GM12891 (cell line): ENCODE measurements at places on chromosomes 7 and 10.

- DNase-seq, result no peak
Measured at GRCh38 chr7:79775911-79776310, 322.4 kb upstream of the MAGI2 start.

- DNase-seq, result no peak
Measured at GRCh38 chr10:94125856-94126255, 132.1 kb downstream of the PLCE1 start.

DNA sequence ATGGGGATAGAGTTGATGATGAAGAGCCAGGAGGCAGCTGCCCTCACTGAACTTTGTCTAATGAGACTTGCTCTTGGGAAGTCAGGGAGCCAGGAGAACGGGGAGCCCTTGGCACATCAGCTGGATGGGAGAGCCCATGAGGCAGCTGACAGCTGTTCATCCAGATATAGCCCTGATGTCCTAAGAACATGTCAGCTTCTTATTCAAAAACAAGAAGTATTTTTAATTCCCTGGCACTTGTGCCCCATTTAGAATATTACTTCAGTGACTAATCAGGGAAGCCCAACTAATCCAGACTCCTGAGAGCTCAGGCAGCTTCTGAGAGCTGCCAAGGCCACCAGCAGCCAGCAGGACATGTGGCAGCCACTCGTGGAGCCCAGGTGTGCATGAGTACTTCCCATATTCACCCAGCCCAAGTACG lies 363.4 kb downstream of the GRID1 start:
- DNase-seq, result no peak

DNA sequence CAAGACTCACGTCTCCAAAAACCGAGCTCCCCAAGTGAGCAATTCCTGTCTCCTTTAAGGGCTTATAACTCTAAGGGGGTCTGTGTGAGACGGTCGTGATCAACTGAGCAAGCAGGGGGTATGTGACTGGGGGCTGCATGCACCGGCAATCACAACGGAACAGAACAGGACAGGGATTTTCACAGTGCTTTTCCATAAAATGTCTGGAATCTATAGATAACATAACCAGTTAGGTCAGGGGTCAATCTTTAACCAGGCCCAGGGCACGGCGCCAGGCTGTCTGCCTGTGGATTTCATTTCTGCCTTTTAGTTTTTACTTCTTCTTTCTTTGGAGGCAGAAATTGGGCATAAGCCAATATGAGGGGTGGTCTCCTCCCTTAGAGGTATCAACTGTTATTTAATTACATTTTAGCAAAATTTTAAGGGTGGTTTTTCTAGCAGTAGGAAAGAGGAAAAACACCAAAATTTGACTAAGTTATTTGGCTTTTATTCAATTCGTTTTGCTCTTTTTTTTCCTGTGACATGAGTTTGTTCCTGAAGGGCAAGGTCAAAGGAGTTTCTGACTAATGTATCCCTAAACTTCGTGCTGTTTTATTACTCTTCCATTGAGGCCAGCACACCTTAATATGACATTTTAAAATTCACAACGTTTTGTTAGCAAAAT lies 121.4 kb upstream of the SEC61G start:
- DNase-seq, result no peak

- no peak for DNase-seq
Measured at GRCh38 chr10:108319434-108320222, 1155.1 kb upstream of the SORCS1 start.

GRCh38 chr7:48938539-48939295 lies 14.4 kb downstream of the CDC14C start:
- DNase-seq, result no peak

DNA sequence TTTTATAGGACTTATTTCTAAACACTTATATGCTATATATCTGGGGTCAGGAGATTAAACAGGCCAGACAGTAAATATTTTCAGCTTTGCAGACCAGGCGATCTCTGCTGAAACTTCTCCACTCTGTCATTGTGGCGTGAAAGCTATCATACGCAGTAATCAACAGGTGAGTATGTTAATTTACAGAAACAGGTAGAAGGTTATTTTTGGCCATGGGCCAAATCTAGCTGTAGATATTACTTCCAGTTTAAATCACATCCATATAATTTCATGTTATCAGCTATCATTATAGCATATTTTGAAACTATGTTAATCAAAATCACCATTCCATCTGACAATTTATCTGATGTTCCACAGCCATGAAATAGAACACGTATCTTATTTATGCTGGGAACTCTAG lies 67.8 kb downstream of the GPR37 start:
- no peak for DNase-seq

DNA sequence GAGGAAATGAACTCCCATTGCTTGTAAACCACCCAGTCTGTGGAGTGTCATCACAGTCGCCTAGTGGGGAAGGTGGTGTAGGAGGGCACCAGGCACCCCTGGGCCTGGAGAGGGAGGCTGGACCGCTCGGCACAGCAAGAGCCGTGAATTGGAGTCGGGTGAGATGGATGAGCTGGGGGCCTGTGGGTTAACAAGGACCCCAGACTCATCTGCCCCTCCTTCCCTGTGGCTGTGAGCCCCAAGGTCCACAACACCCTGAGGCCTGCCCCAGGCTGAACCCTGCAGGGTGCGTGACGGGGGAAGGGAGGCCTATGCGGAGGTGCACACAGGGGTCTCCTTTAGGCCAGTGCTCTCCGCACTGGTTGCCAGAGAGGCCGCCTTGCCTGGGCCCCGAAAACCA lies 581.4 kb upstream of the FOXK1 start:
- no peak for DNase-seq

GRCh38 chr10:78045237-78045636 lies 11.6 kb downstream of the RPS24 start:
- no peak for DNase-seq

DNA sequence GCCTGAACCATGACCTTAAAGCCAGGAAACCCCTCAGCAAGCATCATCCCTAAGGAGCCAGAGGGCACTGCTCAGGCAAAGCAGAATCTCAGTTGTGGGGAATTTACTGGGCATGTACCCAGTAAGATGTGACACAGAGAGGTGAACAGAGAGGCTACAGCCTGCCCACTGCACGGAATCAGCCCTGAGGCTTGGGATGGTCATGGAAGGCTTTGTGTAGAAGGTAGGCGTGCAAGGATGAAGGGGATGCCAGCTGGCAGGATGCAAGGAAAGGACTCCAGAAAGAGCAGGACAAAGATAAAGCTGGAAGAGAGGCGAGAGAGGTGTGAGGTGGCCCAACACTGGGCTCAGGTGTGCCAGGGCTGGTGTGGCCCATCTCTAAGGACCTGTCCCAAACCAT lies 2.4 kb upstream of the AIFM2 start:
- no peak for DNase-seq

DNA sequence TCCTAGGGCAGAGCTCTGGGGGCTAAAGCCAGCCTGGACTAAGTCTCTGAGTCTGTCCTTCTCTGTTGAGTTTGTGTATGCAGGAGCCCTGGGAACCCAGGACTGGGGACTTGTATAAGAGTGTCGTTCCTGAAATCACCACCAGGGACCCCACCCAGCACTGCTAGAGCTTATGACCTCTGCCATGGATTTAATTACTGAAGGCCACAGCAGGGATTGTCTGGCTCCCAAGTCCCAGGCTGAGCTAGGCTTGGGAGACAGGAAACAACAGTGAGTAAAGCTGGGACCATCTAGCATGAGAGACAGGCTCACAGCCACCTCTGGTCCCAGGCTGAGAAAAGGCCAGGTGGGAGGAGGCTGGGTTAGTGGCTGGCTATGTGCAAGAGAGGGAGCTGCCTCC lies 1.4 kb upstream of the TSPAN15 start:
- DNase-seq, result no peak

GRCh38 chr7:46786221-46786954 lies 795.5 kb downstream of the TNS3 start:
- DNase-seq, result no peak

GRCh38 chr7:155193716-155194115 lies 104.0 kb upstream of the INSIG1 start:
- DNase-seq, result no peak

GRCh38 chr7:91343996-91344629 lies 79.9 kb downstream of the FZD1 start:
- DNase-seq, result no peak

DNA sequence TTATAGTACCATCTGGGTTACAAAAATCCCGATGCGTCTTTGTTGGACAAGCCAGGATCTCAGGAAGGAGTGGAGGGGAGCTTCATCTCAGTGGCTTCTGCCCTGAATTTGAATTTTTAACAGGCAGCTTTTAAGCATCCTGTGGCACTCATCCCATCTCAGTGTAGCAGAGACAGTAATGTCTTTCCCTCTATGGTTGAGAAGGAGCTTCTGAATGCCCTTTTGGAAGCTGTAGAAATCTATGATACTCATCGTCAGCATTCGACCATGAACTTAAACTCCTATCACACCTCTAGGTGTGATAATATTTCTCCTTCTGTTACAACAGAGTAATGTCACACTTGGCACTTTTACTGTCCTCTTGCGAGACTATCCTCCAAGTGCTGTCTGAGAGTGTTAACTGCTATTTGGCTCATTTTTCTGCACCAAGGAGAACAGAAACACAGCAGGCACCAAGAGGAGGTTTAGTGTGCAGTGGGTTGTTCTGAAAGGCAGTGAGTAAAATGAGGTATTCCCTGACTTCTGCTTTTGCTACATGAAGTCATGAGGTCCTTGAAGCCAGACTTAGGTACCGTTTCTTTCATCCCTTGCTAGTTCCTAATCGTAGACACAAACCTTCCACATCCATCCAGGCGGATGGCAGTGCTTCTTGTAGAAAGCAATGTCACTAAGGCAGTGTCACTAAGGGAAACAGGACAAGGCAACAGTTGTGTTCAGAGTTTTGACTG lies 177.4 kb downstream of the CELF2 start:
- no peak for DNase-seq

GRCh38 chr10:77667426-77668324 lies 30.1 kb upstream of the KCNMA1 start:
- no peak for DNase-seq

GRCh38 chr7:50312250-50313162 lies 8.0 kb downstream of the IKZF1 start:
- no peak for DNase-seq

DNA sequence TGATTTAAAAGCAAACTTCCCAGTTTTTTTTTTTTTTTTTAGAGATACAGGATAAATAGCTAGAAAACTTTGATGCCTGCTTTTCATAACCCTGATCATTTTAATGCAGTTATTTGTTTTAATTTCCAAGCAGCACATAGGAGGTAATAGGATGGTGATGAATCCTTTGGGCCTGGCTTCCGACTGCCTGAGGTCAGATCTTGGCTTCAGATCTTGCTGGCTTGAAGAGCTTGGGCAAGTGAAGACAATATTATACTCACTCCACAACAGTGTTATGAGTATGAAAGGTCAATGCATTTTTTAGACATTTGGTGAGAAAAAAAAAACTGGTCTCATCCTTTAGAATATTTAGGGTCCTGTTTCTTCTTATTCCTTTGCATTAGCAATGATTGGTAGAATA lies 124.8 kb upstream of the PRKCQ start:
- DNase-seq, result no peak

DNA sequence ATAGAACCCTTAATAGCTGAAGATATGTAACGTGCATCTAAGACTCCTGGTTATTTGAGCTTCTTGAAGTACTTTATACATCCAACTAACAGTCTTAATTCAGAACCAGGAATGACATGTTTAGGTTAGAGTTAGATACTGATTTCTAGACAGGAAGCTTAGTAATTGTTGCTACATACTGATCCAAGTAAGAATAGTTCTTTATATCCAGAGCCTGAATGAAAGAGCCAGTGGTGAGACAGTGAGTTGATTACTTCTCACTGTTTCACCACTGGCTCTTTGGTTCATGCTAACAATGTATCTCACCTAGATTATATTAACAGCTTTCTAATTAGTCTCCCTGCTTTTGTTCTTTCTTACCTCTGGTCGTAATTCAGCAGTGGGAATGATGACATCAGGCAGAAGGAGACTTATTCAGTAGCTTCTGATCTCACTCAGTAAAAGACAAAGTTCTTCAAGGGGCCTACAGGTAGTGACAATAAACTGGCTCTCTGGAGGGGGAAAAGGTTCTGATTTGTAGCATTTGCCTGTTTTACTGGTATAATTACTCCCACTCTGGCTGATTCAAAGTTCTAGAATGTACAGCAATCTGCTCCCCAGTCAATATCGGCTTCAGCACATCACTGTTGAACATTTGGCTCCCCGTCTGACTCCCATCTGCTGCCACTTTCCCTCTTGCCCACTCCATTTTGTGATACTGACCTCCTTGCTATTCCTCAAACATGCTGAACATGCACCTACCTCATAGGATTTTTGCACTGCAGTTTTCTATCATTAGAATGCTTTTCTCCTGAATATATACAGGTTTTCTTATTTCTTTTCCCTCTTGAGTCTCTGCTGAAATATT lies 29.1 kb downstream of the MCU start:
- no peak for DNase-seq

GRCh38 chr10:53314876-53315275 lies 542.3 kb upstream of the MBL2 start:
- DNase-seq, result no peak

GRCh38 chr10:114281006-114281405 lies 42.0 kb downstream of the VWA2 start:
- no peak for DNase-seq

DNA sequence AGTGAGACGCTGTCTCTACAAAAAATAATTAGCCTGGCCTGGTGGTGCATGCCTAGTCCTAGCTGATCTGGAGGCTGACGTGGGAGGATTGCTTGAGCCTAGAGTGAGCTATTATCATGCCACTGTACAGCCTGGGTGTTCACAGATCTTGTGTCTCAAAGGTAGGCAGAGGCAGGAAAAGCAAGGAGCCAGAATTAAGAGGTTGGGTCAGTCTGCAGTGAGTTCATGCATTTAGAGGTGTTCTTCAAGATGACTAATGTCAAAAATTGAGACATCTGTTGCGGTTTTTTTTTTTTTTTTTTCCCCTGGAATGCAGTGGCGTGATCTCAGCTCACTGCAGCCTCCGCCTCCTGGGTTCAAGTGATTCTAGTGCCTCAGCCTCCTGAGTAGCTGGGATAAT lies 5.4 kb downstream of the PPIA start:
- DNase-seq, result no peak

GRCh38 chr7:13829914-13830900 lies 159.3 kb downstream of the ETV1 start:
- no peak for DNase-seq

GRCh38 chr7:36336390-36336789 lies 53.3 kb upstream of the ANLN start:
- DNase-seq, result no peak
